ENCODE measurements at places on chromosomes 11 and 22. TPM values are rescaled to one million over a fixed set of nuclear protein-coding genes. Genes with fewer than 3 reads are reported as not detected.

Gene DMC1
- 12.3 TPM for total RNA-seq

Gene SH3BP1
- total RNA-seq: 34.1 TPM

Gene AQP11
- 1.7 TPM for total RNA-seq

DNA sequence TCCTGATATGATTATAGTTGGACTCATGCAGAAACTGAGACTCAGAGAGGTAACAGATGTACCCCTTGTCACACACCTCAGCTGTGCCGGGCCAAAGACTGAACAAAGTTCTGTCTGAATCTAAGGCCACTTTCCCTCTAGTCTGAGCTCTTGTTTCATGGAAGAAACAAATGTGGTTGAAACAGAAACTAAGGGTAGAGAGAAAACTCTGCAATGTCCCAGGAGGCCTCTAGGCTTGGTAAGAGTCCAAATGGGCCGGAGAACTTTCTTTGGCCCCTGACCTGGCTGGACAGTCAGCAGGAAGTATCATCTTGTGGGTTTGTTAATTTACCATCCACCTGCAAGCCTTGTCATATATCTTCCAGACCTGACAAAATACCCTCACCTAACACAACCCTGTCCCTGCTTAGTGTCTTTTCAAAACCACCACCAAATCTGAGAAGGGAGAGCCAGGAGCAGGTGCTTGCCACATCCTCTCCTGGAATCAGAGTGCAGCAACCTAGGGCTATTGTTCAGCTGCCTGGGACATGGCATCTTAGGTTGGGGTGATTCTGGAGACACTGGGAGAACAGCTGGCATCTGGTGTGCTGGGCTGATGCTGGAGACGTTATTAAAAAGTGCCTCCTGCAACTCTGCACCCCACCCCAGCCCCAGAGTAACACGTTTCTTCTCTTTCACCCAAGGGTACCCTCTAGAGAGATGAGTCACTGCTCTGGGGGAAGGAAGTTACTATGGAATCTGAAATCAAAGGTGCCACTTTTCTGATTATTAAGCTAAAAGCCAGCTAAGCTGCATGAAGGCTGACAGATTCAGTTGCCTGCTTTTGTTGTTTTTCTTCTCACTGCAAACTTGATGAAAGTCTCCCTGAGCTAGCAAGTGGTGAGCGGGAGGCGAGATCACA lies 126.3 kb upstream of the TIMP3 start:
- no peak for DNase-seq

DNA sequence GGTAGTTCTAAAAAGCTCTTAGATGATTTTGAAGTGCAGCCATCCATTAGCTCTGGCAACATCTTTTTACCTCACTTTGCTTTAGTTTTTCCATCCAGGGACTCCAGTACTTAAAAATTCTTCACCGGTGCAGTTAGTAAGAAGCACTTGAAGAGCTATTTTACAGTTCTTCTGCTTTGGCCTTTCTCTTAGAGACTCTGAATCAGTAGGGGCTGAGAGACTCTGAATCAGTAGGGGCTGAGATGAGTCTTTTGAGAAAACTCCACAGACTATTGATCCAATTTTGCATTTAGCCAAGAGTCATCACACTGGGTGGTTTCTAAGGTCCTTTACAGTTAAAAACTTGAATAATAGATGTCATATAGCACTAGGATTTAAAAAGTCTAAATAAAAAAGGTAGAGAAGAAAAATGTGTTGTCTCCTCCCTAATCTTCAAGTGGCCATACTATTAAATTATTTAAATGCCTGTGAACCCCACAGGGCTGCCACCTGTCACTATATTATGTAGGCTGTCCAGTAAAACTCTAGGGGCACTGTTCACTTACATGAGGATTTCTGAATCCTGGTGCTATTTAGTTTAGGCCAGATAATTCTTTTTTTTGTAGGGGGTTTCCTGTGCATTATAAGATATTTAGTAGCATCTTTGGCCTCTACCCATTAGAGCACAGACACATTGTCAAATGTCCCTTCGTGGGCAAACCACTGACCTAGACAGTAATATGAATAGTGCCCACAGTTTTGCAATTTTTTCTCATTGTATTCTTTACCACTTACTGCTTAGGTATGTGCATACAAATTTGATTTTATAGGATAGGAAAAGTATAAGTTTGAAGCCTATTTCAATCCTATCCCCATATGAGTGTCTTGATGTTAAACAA lies 26.3 kb upstream of the HIKESHI start:
- DNase-seq: no peak

DNA sequence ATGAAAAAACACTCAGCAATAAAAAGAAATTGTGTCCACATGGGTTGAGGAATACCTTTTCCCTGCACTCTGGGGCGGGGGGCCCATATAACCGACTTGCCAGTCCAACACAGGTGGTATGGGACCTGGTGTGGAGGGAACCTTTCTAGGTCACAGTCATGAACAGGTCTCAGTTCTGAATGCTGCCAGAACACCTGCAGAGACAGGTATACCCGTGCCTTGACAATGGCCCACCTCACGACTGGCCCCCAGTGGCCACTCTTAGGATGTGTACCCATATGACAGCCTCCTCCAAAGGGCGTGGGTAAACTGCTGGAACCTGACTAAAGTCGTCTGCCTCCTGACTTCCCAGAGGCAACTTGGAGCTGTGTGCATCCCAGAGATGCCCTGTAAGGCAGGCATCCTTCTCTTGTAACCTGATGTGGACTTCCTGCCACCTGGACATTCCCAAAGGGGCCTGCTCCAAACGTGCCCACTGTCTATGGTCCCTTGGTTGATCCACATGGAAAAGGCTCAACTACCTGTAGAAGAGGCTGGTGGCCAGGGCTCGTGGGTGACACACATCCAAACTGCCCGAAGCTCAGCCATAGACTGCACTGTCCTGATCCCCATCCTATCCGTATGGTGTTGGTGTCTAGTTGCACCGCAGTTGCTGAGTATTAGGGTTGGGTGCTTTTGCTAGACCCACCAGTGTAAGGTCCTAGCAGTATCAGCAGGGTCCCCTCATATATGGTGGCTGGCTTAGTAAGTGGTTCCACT lies 859.3 kb downstream of the BRD1 start:
- peak; percentile 47 for DNase-seq

DNA sequence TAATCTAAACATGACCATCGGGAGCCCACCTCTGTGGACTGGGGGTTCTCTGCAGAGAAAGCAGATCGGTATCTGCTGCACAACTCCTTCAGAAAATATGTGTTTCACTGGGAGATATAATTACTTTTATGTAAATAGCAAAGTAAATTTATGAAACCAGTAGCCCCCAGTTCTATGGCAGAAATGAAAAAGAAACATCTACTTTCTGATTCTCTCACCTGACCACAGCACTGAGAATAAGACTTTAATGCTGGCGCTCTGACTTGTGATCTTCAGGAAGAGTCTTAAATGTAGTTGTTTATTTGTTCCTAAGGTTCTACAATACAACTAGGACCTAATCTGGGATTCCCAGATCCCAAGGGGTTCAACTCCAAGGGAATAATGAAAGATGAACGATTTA lies 518.0 kb downstream of the DLG2 start:
- DNase-seq: no peak

GRCh38 chr11:10543782-10544181 lies 2.8 kb upstream of the RNF141 start:
- no peak for DNase-seq

- peak; percentile 93 for DNase-seq
Measured at GRCh38 chr11:2466869-2467694, 22.3 kb downstream of the KCNQ1 start.

DNA sequence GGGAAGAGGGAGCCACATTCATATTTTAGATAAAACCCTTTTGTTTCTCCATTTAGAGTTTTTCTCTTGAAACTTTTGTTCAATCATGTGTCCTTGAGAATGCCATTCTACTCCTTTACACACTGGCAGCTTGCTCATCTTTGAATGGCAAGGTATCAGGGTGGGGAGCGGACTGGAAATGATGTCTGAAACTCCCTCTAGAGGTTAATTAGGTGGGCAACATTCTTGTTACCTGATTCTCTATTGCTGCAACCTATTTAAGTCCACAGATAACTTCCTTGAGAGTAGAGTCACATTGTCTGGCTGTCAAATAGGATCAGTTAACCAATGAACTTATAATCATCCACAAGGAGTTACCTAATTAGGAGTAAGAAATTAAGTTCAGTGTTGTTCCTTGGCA lies 533.6 kb upstream of the API5 start:
- no peak for DNase-seq

DNA sequence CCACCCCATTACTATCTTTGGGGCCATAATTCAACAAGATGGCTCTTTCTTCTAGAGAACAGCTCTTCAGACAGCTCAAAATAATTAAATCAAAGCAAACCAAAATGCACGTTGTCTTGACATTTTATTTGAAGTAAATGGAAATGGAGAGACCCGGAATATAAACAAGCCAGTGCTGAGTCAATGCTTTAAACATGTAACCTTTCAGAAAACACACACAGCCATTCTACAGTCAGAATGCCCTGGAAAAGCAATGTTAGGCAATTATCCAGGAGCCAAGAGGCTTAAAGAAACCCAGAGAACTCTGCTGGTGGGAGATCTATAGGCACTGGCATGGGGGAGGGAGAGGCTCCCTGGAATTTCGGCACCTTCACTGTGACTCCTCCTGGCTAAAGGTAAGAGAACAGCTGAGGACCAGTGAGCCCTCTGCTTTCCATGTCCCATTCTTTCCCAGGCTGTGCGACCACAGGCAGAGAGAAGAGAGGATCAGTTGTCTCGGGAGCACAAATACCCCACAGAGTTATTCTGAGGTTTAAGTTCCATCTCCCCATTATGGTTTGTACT lies 254.0 kb upstream of the CCDC90B start:
- DNase-seq: no peak

DNA sequence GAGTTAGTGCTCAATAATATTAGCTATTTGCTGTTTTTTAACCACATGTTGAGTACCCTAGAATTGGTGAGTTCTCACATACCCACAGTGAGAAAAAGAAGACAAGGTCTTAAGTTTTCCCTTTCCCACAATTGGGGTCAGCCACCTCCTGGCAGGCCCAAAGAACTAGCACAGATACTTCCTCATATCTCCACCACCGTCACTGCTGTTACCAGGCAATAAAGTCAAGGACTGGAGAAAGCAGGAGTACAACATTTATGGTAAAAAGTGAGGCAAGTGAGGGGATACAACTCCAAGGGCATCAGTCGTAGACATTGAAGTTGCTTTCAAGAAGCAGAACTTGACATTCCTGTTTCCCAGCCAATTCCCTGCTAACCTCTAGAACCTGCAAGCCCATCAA lies 19.6 kb downstream of the ELP4 start:
- no peak for DNase-seq

DNA sequence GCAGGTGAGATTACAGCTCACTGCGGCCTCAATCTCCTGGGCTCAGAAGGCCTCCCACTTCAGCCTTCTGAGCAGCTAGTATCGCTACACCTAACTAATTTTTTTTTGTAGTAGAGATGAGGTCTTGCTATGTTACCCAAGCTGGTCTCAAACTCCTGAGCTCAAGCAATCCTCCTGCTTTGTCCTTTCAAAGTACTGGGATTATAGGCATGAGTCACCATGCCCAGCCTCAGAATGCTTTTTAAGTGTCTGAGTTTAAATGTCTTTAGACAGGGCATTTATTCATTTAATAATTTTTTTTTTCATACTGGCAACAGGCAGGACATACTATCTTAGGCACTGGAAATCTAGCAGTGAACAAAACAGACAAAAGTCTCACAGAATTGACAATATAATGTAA lies 27.7 kb downstream of the LRP4 start:
- DNase-seq: no peak

Measured in vagina (tissue), 2 donors.